ELR (cell line): ENCODE measurements at places on chromosomes 16 and 17.

- no peak for DNase-seq
These were observed 416.3 kb upstream of the MAF start for GRCh38 chr16:80016731-80017326.

GRCh38 chr17:32482568-32483320, 4.0 kb upstream of the CDK5R1 start:
- no peak for DNase-seq

GRCh38 chr17:8975091-8975725, 9.7 kb upstream of the PIK3R5 start:
- no peak for DNase-seq

- DNase-seq = no peak
These were observed 68.6 kb downstream of the ZZEF1 start for GRCh38 chr17:4073983-4074830.

DNA sequence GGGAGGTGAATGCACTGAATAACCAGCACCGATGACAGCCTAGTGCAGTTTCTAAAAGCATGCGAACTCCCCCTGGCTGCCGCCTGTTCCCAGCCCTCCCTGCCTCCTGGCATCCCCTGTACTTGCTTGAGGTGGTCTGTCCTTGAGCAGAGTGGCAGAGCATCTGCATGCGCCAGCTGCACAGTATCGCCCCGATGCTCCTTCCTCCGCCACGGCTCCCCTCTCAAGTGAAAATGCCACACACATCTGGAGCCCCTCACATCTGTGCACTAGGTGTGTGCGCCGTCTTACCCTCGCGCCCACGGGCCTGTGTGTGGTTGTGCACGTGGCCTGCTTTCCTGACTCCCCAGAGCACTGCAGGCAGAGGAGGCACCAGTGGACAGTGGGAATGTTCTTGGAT, 111.9 kb downstream of the CCDC182 start:
- no peak for DNase-seq

DNA sequence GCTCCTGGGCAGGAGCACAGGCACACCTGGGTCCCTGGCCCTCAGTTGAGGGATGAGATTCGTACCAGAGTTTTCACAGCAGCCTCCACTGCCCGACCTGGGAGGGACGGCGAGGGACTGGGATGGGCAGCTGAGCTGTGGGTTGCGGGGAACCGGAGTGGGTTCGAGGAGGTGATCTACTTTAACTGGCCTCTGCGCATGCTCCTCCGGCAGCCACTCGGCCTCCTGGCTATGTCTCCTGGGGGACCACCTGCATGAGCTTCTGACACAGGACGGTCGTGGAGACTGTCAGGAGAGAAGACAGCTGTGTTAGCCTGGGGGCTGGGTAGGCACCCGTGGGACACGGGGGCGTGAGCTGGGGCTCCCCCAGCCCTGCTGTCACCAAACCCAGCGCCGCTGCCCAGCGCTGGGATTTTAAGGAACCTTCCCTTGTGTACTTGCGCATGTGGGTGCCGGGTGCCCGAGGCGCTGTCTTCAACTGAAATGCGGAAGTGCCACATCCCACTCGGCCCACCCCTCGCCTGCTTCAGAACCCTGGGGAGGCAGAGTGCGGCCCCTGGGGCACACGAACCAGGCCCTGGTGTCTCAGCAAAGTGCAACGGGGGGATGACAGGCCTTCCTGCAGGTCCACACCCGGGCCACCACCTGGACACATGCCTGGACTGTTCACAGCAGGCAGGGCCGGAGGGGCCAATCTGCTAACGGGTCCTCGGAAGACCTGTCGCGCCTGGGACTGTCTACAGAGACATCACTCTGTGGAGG, 36.4 kb downstream of the SLC7A5 start:
- DNase-seq = no peak

- peak; percentile 52 for DNase-seq
These were observed 60.3 kb downstream of the RMI2 start for GRCh38 chr16:11405331-11406176.

DNA sequence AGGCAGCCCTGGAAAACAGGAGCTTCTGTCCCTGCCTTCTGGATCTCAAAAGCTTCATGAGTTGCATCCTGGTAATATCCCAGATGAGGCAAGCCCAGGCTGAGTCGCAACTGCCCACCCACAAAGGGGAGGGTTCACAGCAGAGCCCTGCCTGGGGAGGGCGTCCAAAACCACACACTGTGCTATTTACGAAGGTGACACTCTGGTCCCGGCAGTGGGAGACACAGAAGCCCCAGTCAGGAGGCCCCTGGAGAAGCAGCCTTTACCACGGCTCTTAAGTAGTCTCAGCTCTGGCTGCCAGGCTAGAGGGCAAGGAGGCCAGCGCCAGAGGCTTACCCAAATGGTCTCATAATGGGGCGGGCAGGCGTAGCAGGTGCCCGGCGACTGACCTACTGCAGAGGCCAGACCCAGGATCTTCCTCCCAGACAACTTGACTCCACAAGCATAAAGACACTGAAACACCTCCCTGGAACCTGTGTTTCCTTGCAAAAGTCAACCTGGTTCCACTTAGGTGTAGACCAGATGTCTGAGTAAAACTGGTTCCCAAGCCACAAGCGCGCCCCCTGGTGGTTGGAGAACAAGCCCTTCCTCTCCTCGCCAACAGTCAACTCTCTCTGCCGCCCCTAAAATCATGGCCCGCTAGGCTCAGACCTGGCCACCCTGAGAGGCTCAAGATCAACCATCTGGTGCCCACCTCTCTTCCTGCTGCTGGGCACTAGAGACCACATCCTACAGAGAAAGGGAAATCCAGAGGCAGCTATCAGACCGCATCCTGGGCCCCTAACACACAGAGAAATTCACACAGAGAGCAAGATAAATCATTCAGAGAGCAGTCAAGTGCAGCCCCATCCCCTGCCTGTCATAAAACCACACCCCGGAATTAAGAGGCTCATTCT, 5.2 kb downstream of the AXIN2 start:
- peak; percentile 79 for DNase-seq

GRCh38 chr16:73717266-73717974, 579.2 kb upstream of the PSMD7 start:
- no peak for DNase-seq

- no peak for DNase-seq
These were observed 19.1 kb upstream of the DOC2B start for GRCh38 chr17:200586-200985.

GRCh38 chr16:67063008-67063407, 34.1 kb downstream of the CBFB start:
- no peak for DNase-seq

GRCh38 chr16:87297918-87298631, 19.1 kb downstream of the C16orf95 start:
- DNase-seq = peak; percentile 47

DNA sequence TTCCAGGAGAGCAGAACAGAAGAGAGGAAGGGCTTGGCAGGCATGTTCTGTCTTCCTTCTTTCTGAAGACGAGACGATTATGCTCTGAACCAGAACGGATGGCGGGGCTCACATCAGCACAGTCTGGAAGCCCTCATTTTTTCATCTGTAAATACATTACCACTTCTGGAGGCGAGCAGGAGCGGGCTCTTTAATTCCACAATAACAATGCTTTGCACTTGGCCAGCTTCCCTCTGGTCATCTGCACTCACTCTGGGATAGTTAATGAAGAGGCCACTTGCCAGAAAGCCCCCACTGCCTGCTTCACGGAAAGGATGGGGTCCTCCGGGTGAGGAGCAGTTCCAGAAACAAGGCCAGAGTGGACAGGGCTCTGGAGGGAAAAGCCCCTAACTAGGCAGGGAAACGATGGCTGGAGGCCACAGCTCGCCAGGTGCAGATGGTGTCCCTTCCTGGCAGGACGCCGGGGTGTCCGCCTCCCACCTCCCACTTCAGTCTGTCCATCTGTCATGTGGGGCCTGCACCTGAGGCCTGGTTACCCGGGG, 13.1 kb upstream of the BCAR1 start:
- peak; percentile 42 for DNase-seq

- DNase-seq = peak; percentile 56
These were observed at the start of gene TMEM100 for GRCh38 chr17:55722742-55723487. Gene TMEM100 (minus strand): TSS chr17:55722864. CDS start chr17:55721070, 1,794 bp downstream.

GRCh38 chr16:8887952-8888560, 5.9 kb downstream of the LITAFD start:
- peak; percentile 62 for DNase-seq

DNA sequence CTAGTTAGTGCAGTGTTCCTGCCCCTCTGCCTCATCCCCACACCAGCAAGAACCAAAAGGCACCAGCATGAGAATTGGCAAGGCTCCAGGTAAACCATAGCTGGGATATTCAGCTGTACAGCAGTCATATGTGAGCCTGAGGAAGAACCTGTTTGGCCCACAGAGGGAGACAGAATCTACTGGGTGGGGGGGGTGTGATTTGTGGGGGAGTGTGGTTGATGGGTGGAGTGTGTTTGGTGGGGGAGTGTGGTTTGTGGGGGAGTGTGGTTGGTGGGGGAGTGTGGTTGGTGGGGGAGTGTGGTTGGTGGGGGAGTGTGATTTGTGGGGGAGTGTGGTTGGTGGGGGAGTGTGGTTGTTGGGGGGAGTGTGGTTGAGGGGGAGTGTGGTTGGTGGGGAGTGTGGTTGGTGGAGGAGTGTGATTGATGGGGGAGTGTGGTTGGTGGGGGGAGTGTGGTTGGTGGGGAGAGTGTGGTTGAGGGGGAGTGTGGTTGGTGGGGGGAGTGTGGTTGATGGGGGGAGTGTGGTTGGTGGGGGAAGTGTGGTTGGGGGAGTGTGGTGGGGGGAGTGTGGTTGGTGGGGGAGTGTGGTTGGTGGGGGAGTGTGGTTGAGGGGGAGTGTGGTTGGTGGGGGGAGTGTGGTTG, 19.5 kb downstream of the MINK1 start:
- DNase-seq = peak; percentile 37

DNA sequence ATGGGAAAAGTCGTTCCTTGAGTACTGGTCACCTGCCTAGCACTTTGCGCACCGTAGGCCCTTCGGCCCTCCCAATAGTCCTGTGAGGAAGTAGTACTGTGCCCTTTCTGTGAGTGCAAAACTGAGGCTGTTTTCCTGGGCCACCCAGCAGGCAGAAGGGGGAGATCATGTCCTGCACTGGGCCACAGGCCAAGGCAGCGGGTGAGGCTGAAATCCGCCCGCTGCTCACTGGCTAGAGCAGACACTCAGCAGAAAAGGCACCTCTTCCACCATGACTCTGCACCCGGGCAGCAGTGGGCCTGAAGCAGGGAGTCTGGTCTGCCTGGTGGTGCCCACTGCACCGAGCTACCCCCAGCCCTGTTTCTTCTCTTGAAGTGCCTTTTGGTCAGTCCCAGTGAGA, 20.2 kb downstream of the METTL22 start:
- no peak for DNase-seq

GRCh38 chr17:82839617-82840292, at the start of gene ZNF750:
Gene ZNF750 (minus strand): TSS chr17:82840022. CDS start chr17:82832454, 7,568 bp downstream.
- no peak for DNase-seq

GRCh38 chr17:31391496-31391949, at the start of gene RAB11FIP4:
Gene RAB11FIP4 (plus strand): TSS chr17:31391675. CDS start chr17:31391853, 178 bp downstream.
- no peak for DNase-seq

DNA sequence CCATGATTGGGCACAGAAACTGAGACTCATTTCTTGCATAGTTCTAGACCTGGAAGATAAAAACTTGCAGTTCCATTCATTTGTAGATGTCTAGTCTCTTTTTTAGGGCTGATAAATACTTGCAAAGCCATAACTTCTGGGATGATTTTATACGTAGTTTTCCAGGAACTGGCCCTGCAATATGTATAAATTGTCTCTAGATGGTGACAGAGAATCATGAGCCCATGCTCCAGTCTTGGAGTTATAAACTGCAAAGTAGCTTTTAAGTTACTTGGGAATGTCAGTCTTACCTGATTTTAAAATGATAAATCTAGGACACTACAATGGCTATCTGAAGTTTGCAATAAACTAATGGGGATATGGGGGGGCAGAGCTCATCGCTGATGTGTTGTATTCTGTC, 3.0 kb upstream of the ADAMTS18 start:
- peak; percentile 7 for DNase-seq

GRCh38 chr17:65558683-65559460, 2.6 kb downstream of the AXIN2 start:
- DNase-seq = no peak

GRCh38 chr17:73462823-73463222, 151.0 kb upstream of the CDC42EP4 start:
- DNase-seq = no peak
